ENCODE measurements at places on chromosomes 2 and 18.

GRCh38 chr2:34201099-34201498 lies 602.0 kb upstream of the FAM98A start:
- no peak for DNase-seq

DNA sequence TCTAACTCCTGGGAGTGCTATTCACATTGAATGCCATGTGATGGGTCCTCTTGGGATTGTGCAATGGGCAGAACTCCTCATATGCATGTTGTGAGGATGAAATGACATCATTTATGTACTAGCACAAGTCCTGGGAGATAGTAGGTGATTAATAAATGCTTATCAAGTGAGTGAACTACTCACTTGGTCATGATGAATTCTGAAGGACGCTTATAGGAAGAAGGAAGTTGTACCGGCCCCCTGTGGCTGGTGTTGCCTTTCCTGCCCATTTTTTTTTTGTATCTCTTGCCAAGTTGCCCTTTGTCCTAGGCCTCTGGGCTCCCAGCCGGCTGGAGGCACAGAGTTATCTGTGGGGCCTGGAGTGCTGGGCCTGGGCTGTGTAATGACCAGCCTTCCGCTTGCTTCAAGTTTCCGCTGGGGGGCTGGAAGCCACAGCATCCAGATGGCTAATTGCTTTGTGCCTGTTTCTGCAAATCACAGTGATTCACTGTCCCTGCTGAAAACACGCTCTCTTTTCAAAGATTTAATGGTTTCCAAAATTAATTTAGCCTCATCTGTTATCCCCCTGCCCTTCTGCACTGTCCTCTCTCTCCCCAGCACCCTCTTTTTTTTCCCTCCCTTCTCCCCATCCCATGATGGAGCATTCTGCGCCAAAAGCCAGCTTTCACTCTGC lies 33.7 kb upstream of the MRPL33 start:
- DNase-seq = no peak

GRCh38 chr2:226247289-226248275 lies 552.0 kb downstream of the IRS1 start:
- DNase-seq = no peak

DNA sequence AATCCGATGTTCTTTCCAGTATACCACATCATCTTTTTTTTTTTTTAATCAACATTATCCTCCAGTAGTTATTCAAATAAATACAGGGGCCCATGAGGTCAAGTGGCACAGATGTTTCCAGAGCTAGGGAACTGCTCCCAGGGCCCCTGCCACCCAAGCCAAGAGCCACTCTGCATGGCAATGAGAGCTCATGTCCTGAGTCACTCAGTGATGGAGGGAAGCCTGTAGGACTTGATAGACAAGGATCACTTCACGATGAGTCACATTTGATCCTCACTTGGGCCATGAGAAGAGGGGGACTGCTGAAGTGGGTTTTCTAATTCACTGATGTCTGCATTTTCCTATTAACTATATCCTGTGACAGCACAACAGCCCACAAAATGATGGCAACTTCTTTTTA lies 127.0 kb upstream of the PKDCC start:
- DNase-seq = no peak

DNA sequence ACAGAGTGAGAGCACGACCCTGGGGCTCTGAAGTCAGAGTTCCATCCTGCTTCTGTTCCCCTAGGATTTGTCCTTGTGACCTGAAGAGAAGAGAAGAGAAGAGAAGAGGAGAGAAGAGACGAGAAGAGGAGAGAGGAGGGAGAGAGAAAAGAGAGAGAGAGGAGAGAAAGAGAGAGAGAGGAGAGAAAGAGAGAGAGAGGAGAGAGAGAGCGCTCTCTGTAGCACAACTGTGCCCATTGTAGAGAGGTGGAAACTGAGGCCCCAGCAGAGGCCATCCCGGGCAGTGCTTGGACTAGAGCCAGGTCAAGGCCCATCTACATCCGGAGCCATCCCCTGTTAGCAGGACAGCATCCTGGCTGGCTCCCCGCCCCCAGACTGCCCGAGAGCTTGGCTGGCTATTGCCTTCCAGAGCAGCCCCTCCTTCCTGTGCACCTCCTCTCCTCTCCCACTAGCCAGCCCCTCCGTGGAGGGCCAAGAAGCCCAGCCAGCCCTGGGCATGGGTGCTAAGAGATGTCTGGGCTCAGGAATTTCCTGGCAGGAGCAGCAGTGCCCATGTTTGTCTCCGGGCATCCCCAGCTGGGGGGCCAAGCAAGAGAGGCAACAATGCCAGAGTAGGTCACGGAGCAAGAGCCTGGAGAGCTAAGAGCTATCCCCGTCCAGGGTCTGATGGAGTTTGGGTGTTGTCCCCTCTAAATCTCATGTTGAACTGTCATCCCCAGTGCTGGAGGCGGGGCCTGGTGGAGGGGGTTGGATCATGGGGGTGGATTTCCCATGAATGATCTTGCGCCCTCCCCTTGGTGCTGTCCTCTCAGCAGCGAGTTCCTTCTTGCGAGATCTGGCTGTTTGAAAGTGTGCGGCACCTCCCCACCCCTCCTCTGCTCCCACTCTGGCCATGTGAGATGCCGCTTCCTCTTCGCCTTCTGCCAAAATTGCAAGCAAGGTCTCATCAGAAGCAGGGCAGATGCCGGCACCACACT lies 18.2 kb upstream of the GPR55 start:
- DNase-seq = no peak

GRCh38 chr2:206488623-206489022 lies 45.3 kb downstream of the ADAM23 start:
- DNase-seq = no peak

Measured in RPMI8226 (cell line).